Keratinocyte (primary cell): ENCODE measurements at places on chromosomes 2 and 18.

DNA sequence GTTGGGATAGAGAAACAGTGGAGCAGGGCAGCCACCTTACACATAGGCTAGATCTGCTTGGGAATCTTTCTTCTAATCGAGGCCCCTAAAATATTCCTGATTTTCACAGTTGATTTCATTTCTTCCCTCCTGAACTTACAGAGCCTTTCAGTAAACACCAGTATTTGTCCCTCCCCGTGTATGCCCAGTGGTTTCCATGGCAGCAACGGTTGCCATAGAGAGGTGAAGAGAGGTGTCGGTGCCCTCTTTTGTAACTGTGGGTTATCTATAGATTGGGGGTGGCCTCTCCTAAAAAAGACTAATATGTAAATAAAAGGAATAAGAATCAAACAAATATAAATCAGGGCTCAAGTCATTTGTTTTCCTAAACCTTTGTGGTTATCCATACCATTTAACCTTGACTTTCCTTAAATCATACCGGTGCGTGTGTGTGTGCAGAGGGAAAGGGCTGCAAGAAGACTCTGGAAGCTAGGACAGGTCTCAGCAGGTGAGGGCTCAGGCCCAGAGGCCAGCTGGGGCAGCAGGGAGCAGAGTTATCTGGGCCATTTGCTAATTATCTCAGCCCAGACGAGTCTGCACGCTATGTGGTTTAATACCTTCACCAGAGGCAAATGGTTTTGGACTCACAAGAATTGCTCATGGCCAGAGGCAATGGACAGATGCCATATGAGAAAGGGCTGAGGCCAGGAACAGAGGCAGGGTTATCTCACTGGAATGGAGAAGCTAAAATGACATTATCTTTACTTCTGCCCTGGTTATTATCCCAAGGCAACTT lies 35.5 kb downstream of the LIPG start:
- peaks cover 14% of the 10 kb centered on the region for H3K36me3 ChIP-seq
- no peaks in the 10 kb centered on the region for H3K27me3 ChIP-seq
- peaks cover 14% of the 10 kb centered on the region for H3K4me1 ChIP-seq
- H3K27ac ChIP-seq, result peak overlapping the region; percentile 47

DNA sequence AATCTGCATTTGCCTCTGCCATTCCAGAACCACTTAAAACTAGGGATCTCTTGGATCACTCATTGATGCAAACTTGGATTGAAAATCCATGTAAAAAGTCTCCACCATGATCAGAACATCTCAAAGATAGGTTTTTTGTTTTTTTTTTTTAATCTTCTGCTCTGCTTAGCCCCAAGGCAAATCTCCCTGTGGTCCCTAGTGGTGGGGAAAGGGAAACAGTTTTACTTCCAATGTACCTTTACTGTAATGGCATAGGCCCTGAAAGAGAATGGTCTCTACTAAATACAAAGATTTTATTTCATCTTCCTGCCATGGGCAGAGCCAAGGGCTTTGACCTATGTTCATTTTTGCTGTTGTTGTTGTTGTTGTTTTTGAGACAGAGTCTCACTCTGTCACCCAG lies 78.4 kb downstream of the KANSL1L start:
- no peaks in the 10 kb centered on the region for H3K27me3 ChIP-seq
- no peaks in the 10 kb centered on the region for H3K36me3 ChIP-seq
- H3K4me3 ChIP-seq, result no peak overlapping the region
- H3K27ac ChIP-seq, result no peak overlapping the region

- no peaks in the 10 kb centered on the region for H3K27me3 ChIP-seq
- H3K36me3 ChIP-seq, result no peaks in the 10 kb centered on the region
- no peaks in the 10 kb centered on the region for H3K4me1 ChIP-seq
- no peak overlapping the region for H3K27ac ChIP-seq
Measured at GRCh38 chr2:207183506-207183905, 17.8 kb upstream of the KLF7 start.

DNA sequence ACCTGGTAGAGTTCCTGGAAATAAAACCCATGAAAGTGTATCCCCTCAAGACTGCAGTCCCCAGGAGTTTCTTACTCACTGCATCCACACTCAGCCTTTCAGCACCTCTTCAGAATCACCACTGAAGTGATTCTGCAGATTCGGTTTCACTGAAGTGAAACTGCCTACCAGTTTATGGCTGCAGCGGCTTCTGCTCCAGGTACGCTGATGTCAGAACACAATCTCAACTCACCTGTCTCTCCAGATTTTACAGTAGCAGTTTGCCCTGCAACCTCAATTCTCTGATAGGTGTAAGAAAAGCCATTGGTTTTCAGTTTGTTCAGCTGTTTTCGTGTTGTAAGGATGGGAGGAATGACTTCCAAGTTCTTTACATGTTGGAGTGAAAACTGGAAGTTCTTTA lies 124.8 kb downstream of the TSN start:
- H3K36me3 ChIP-seq, result no peaks in the 10 kb centered on the region
- no peak overlapping the region for H3K27ac ChIP-seq
- no peak overlapping the region for H3K4me3 ChIP-seq

DNA sequence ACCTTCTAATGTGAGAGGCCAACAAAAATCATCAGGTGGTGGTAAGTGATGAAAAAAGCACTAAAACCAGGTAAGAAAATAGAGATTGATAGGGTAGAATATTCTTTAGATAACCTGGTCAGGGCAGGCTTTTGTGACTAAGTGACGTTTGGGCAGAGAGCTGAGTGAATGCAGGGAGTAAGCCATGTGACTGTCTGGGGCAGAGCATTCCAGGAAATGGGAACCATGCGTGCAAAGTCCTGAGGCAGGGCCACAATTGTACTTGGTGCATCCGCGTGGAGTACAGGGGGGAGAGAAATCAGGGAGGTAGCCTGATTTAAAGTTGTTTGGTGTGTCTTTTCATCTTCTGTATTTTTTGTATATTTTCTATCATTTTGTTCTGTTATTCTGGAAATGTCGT lies 102.5 kb downstream of the LYPD6B start:
- H3K4me1 ChIP-seq, result no peaks in the 10 kb centered on the region
- no peak overlapping the region for H3K27ac ChIP-seq
- H3K27me3 ChIP-seq, result no peaks in the 10 kb centered on the region
- DNase-seq, result no peak
- no peak overlapping the region for H3K4me3 ChIP-seq

GRCh38 chr18:57710226-57710625 lies 88.6 kb upstream of the NARS1 start:
- H3K4me1 ChIP-seq, result peaks cover 9% of the 10 kb centered on the region
- H3K27me3 ChIP-seq, result no peaks in the 10 kb centered on the region
- H3K4me3 ChIP-seq, result no peak overlapping the region
- no peak for DNase-seq

DNA sequence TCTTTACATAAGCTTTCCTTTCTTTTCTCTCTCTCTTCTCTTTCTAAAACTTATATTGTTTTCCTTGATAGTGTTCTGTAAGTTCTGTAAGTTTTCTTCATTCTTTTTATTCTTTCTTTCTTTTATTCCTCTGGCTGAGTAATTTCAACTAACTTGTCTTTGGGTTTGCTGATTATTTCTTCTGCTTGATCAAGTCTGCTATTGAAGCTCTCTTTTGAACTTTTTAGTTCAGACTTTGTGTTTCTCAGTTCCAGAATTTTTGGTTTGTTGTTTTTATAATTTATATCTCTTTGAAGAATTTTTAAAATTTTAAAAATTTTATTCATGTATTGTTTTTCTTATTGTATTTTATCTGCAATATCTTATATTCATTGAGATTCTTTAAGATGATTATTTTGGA lies 795.8 kb upstream of the SALL3 start:
- no peak overlapping the region for H3K27ac ChIP-seq
- no peaks in the 10 kb centered on the region for H3K36me3 ChIP-seq
- H3K4me3 ChIP-seq, result no peak overlapping the region
- no peak for DNase-seq

- H3K36me3 ChIP-seq, result no peaks in the 10 kb centered on the region
- H3K4me3 ChIP-seq, result no peak overlapping the region
- peaks cover 6% of the 10 kb centered on the region for H3K4me1 ChIP-seq
- H3K27ac ChIP-seq, result no peak overlapping the region
- H3K27me3 ChIP-seq, result peaks cover 21% of the 10 kb centered on the region
Measured at GRCh38 chr2:233081232-233081730, 21.1 kb downstream of the INPP5D start.

DNA sequence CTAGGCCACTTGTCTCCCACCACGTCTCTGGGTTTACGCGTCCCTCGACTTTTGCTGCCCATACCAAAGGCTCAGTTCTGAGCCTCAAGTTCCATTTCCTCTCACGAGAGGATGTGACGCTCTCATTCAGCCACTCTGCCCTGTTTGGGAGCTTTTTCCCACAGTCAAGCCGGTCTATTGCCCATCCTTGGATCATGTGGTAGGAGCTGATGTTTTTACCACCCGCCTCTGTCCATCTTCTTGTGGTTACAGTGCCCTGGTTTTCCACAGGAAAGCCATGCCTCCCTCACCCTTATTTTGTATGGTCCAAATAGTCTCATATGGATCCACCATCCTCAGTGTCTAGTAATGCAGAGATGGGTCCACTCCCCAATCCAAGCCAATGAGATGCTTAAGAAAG lies 20.4 kb downstream of the FBXO36 start:
- H3K4me3 ChIP-seq, result no peak overlapping the region
- H3K27me3 ChIP-seq, result no peaks in the 10 kb centered on the region
- DNase-seq, result no peak
- H3K4me1 ChIP-seq, result no peaks in the 10 kb centered on the region
- H3K36me3 ChIP-seq, result no peaks in the 10 kb centered on the region

- no peaks in the 10 kb centered on the region for H3K4me1 ChIP-seq
- no peaks in the 10 kb centered on the region for H3K27me3 ChIP-seq
- DNase-seq, result peak; percentile 15
- H3K36me3 ChIP-seq, result no peaks in the 10 kb centered on the region
- no peak overlapping the region for H3K4me3 ChIP-seq
Measured at GRCh38 chr2:143955401-143956065, 564.4 kb downstream of the ZEB2 start.

DNA sequence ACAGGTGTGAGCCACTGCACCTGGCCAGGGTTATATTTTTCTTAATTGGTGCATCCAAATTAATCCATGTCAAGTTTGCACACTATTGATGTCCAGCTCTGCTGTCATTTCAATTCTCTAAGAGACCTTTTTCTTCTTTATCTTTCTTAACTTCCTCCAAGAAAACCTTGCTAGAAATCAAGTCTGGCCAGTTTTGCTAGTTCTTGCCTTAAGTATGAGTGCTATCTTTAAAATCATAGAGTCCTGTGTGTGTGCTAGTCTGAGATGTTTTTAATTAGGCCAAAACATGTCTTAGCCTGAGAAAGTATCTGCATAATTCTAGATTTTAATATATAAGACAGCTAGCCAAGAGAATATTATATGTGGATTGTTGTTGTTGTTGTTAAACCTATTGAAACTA lies 56.2 kb upstream of the SLC39A10 start:
- H3K36me3 ChIP-seq, result no peaks in the 10 kb centered on the region
- no peaks in the 10 kb centered on the region for H3K27me3 ChIP-seq
- DNase-seq, result no peak
- H3K27ac ChIP-seq, result no peak overlapping the region

- H3K4me3 ChIP-seq, result no peak overlapping the region
- no peak for DNase-seq
- peaks cover 8% of the 10 kb centered on the region for H3K4me1 ChIP-seq
- H3K27me3 ChIP-seq, result no peaks in the 10 kb centered on the region
- no peak overlapping the region for H3K27ac ChIP-seq
Measured at GRCh38 chr2:44706681-44707553, 234.6 kb upstream of the SIX3 start.

- no peak for DNase-seq
- no peaks in the 10 kb centered on the region for H3K36me3 ChIP-seq
- H3K27me3 ChIP-seq, result peaks cover 3% of the 10 kb centered on the region
- no peak overlapping the region for H3K27ac ChIP-seq
- no peak overlapping the region for H3K4me3 ChIP-seq
- H3K4me1 ChIP-seq, result no peaks in the 10 kb centered on the region
Measured at GRCh38 chr2:238905224-238905623, 57.3 kb downstream of the TWIST2 start.

- H3K27me3 ChIP-seq, result no peaks in the 10 kb centered on the region
- H3K4me3 ChIP-seq, result no peak overlapping the region
- no peak for DNase-seq
Measured at GRCh38 chr2:147639386-147639785, 205.4 kb upstream of the ACVR2A start.

GRCh38 chr2:56380861-56381260 lies 197.1 kb downstream of the CCDC85A start:
- no peak for DNase-seq
- no peaks in the 10 kb centered on the region for H3K4me1 ChIP-seq
- H3K36me3 ChIP-seq, result no peaks in the 10 kb centered on the region
- no peaks in the 10 kb centered on the region for H3K27me3 ChIP-seq
- no peak overlapping the region for H3K27ac ChIP-seq
- H3K4me3 ChIP-seq, result no peak overlapping the region

DNA sequence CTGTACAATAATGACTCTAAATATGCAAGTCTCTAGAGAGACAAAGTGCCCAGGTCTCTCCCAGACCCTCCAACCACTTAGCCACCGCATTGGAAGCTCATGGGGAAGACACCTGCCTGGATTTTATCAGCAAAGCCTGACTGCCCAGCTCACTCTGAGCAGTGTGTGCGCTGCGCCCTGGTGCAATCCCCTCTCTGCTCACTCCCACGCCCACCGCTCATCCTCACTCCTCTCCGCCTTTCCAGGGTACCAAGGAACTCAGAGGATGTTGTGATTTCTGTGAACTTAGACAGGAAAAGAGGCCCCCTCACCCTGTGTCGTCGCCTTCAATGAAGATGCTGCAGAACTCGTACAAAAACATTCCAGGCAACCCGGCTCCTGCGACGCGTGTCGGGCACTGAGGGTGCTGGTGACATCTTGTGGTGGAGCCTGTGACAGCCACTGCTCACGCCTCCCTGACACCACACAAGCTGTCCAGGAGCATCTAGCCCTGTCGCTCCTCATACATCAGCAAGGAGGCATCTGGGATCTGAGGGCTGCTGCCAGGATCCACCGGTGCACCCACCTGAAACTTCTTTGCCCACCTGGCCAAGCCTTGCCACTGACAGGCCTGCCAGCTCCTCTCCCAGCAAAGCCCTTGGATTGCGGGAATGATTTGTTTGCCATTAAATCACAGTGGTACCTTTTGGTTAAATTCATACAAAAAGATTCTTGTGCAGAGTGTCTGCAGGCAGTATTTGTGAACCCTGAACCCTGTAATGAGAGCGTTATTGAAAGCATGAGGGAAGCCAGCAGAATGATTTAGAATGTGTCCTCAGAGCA lies 220.4 kb downstream of the ZNF516 start:
- H3K27me3 ChIP-seq, result no peaks in the 10 kb centered on the region
- H3K36me3 ChIP-seq, result no peaks in the 10 kb centered on the region

- DNase-seq, result no peak
- no peaks in the 10 kb centered on the region for H3K36me3 ChIP-seq
- no peaks in the 10 kb centered on the region for H3K4me1 ChIP-seq
- no peak overlapping the region for H3K4me3 ChIP-seq
- peaks cover 8% of the 10 kb centered on the region for H3K27me3 ChIP-seq
- H3K27ac ChIP-seq, result no peak overlapping the region
Measured at GRCh38 chr2:208186465-208186864, 3.4 kb downstream of the C2orf80 start.

GRCh38 chr2:45759310-45759851 lies 107.9 kb downstream of the PRKCE start:
- DNase-seq, result no peak
- no peaks in the 10 kb centered on the region for H3K36me3 ChIP-seq
- H3K4me1 ChIP-seq, result no peaks in the 10 kb centered on the region
- no peaks in the 10 kb centered on the region for H3K27me3 ChIP-seq
- no peak overlapping the region for H3K27ac ChIP-seq

- H3K27me3 ChIP-seq, result no peaks in the 10 kb centered on the region
- H3K4me1 ChIP-seq, result no peaks in the 10 kb centered on the region
- no peak for DNase-seq
- no peaks in the 10 kb centered on the region for H3K36me3 ChIP-seq
- no peak overlapping the region for H3K27ac ChIP-seq
- no peak overlapping the region for H3K4me3 ChIP-seq
Measured at GRCh38 chr2:158907926-158908456, 60.4 kb upstream of the TANC1 start.

- H3K27ac ChIP-seq, result no peak overlapping the region
- DNase-seq, result no peak
- H3K4me1 ChIP-seq, result no peaks in the 10 kb centered on the region
Measured at GRCh38 chr2:54618646-54619565, 104.6 kb upstream of the EML6 start.
